ENCODE measurements at places on chromosomes 13 and 19. TPM values are rescaled to one million over a fixed set of nuclear protein-coding genes. Genes with fewer than 3 reads are reported as not detected.

- no peak overlapping the region for H3K4me3 ChIP-seq
- no peak overlapping the region for H3K27ac ChIP-seq
- H3K4me1 ChIP-seq, result peaks cover 3% of the 10 kb centered on the region
- peaks cover 52% of the 10 kb centered on the region for H3K27me3 ChIP-seq
Measured at GRCh38 chr19:50553134-50553703, 15.0 kb downstream of the LRRC4B start.

DNA sequence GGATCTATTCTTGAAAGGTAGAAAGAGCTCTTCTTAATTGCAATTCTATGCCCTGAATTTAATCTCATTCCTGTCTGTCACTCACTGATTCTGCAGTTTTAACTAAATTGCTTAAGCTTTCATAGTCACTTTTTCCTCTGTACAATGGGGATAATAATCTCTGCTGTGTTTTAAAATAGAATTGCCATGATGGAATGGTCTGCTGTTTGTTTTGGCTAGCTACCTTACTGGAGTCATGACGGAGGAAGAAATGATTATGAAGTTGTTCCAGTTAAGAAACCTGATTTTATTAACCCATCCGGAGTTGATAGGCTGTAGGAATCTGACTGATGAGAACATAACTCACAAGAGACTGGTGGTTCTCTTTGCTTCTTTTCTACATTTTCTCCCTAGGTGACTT lies 54.9 kb upstream of the ITM2B start:
- no peaks in the 10 kb centered on the region for H3K4me1 ChIP-seq
- H3K4me3 ChIP-seq, result no peak overlapping the region
- H3K36me3 ChIP-seq, result no peaks in the 10 kb centered on the region
- DNase-seq, result no peak

ZFR2 gene
- not detected for total RNA-seq

DNA sequence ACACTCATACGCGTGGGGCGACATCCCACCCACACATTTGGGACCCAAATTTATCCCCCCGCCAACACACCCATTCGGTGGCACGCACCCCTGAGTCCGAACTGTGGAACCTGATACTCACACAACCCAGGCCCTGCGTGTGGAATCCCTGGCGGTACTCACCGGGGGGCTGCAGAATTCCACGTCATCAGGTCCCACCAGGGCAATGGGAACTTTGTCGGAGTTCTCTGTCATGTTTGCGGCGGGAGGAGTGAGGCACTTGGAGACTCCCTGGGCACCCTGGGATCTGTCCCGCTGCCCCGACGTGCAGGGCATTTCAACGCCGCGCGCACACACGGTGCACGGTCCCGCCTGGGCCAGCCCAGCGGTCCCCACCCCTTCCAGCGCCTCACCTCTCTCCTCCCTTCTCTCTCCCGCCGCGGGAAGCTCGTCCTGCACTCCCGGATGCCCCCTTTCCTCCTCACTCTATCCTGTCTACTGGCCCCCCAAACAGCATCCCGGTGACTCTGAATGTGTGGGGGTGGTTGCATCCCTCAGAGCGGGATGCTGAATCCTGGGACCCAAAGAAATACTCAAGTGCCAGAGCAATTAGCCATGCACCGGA lies at the start of gene CNMD:
Gene CNMD, minus strand, starts transcription at position 353 of the 604 bp plus-strand sequence. Its CDS starts 119 bp downstream, at position 234.
- no peaks in the 10 kb centered on the region for H3K27me3 ChIP-seq
- no peaks in the 10 kb centered on the region for H3K4me1 ChIP-seq
- no peak within 1 kb of the TSS for H3K4me3 ChIP-seq
- no peak for DNase-seq

- no peak overlapping the region for H3K27ac ChIP-seq
- H3K36me3 ChIP-seq, result no peaks in the 10 kb centered on the region
- no peaks in the 10 kb centered on the region for H3K27me3 ChIP-seq
Measured at GRCh38 chr13:100537951-100538462, 50.6 kb downstream of the GGACT start.

- H3K4me1 ChIP-seq, result no peaks in the 10 kb centered on the region
- H3K27me3 ChIP-seq, result no peaks in the 10 kb centered on the region
- H3K36me3 ChIP-seq, result peaks cover 14% of the 10 kb centered on the region
- H3K27ac ChIP-seq, result no peak overlapping the region
- DNase-seq, result no peak
- no peak overlapping the region for H3K4me3 ChIP-seq
Measured at GRCh38 chr13:99294958-99295357, 12.2 kb downstream of the GPR183 start.

COL5A3 gene
- total RNA-seq, result 0.38 TPM

Measured in SJSA1 (cell line).